ENCODE measurements at places on chromosomes 11 and 22.

DNA sequence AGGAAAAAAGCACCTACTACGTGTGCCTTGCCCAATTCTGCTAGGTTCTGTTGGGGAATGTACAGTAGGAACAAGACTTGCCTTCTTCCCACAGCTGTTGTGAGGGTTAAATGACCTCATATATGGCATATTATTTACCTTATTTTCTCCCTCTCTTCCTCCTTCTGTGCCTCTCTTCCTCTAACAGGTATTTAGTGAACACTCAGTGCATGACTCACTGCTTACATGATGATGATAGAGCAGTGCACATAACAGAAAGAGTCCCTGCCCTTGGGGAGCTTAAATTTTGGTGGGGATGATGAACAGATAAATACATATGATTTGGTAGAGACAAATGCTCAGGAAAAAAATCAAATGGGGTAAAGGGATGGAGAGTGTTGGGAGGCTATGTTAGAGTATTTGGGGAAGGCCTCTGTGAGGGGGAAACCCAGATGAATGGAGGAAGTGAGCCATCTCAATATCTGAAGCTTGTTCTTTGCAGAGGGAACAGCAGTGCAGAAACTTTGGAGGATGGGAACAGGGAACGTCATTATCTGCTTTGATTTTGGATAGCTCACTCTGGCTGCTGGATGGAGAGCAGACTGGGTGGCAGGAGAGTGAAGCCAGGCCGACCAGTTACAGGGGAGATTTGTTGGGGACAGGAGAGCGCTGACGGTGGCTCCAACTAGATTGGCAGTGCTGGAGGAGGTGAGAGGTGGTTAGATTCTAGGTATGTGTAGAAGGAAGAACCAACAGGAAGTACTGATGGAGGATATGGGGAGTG lies 95.5 kb upstream of the TENM4 start:
- DNase-seq: no peak

- no peak for DNase-seq
Observed at GRCh38 chr11:3832816-3833215, 7.9 kb downstream of the RHOG start.

- DNase-seq: peak; percentile 86
Observed at GRCh38 chr11:33912405-33913361, 20.8 kb upstream of the LMO2 start.

DNA sequence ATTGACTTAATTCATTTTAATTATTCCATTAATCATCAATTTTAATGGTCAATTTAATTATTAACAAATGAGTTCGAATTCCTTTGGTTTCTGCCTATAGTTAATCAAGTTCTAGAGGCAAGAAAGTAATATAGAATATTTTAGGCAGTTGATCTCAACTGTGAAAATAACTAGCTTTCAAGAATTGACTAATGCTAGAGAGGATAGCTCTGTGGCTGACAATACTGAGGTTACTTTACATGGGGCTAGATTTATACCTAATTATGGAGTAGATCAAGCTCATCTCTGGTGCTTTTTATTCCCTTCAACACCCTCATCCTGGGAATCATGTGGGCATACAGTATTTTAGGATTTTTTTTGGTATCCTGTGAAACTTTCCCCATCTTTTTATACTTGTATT lies 259.4 kb downstream of the GRM5 start:
- no peak for DNase-seq

DNA sequence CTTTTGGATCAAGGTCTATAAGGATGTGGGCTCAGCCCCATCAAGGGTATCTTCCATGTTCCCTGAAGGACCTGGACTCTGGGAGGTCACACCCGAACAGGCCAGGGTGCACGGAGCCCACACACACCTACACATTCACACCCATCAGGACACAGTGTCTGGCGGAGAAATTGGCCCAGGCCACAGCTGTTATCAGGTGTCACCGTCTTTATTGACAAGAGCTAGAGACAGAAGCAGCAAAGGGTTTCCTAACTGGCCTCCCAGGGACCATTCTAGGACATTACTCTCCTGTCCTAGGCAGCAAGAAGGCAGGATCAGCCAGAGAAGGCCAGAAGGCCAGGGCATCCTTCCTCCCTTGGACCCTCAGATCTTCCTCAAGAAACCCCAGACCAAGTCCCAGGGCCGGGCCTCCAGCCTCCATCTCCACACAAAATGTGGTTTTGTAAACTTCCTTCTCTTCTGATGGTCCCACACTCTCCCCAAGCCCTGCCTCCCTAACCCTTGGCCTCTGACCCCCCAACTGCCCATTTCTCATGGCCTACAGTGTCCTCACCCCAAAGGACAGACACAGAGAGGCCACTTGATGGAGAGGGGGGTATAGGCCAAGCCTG lies 8.1 kb downstream of the SSTR3 start:
- no peak for DNase-seq

DNA sequence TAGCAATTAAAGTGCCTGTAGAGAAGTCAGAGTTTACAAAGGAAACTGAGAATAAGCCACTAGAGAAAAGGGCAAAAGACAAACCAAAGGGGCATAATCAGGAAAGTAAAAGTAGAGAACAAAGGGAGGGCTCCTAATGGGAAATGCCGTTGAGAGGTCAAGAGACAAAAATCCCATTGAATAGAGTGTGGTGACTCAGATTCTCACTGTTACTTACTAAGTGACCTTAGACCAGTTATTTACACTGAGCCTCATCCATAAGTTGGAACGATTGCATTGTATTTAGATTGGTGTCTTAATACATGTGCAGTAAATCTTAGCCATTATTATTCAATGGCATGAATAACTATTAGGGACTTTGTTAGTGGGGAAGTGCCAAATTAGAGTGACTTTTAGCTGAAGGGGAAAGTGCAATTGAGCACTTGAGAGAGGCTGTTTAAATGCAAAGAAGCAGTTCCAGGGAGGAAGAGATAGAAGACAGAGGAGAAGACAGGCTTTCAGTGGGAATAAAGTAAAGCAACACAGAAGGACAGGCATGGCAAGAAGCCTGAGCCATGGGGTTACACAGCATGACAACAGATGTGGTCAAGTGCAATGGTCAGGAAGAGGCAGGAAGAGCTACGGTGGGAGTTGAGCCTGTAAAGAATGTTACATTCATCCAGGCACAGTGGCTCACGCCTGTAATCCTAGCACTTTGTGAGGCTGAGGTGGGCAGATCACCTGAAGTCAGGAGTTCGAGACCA lies 82.6 kb downstream of the UBASH3B start:
- no peak for DNase-seq

DNA sequence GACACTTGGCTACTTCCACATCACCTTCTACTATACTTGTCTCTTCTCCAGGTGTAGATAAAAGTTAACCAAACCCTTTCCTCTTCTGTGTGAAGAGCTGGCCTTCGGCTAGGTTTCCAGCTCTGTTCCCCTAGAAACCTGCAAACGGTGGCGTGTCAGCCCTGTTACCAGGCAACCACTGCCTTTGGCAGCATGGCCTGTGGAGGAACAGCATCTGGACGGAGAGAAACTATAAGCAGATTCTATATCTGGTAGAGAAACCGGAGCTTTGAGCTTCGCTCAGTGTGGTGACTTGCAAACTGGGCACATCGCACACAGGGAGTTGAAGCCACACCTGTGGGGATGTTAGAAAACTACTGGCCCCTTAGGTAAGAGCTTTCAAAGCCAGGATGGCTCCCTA lies 35.9 kb downstream of the ARAP1 start:
- DNase-seq: peak; percentile 10

GRCh38 chr11:20669820-20670684 lies 666 bp downstream of the NELL1 start:
- DNase-seq: no peak

GRCh38 chr11:119046489-119046888 lies 10.5 kb downstream of the HYOU1 start:
- no peak for DNase-seq

DNA sequence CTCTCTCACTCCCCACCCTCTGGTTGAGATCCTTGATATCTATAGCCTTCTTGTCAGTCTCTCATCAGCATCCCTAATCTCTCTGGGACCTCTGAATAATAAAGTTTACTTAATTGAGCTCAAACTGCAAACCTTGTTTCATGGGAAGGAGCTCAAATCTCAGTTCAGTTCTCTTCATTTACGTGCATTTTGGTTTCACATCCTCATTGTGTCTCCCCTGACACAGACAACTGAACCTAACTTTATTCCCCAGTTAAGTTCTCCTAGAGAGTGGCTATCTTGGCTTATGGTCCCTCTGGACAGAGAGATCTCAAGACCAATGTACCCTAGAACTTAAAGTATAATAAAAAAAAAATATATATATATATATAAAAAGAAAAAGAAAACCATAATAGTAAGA lies 47.3 kb downstream of the NXPE2 start:
- DNase-seq: no peak

DNA sequence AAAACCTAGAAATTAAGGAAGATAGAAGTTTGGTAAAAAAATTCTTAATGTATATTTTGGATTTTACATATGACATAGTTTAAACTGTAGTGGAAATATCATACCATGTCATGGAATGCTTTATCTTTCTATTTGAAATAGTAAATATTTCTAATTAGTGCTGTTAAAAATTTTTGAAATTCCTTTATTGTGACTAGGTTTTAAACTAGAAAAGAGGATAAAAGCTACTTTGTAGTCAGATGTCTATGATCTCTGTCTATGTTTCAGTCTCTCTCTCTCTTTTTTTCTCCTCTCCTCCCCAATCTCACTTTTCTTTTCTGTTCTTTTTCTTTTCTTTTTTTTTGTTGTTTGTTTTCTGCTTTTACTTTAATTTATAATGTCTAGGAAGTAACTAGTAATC lies 226.2 kb downstream of the TMEM135 start:
- no peak for DNase-seq

GRCh38 chr11:35654711-35655110 lies 7.9 kb upstream of the TRIM44 start:
- no peak for DNase-seq

DNA sequence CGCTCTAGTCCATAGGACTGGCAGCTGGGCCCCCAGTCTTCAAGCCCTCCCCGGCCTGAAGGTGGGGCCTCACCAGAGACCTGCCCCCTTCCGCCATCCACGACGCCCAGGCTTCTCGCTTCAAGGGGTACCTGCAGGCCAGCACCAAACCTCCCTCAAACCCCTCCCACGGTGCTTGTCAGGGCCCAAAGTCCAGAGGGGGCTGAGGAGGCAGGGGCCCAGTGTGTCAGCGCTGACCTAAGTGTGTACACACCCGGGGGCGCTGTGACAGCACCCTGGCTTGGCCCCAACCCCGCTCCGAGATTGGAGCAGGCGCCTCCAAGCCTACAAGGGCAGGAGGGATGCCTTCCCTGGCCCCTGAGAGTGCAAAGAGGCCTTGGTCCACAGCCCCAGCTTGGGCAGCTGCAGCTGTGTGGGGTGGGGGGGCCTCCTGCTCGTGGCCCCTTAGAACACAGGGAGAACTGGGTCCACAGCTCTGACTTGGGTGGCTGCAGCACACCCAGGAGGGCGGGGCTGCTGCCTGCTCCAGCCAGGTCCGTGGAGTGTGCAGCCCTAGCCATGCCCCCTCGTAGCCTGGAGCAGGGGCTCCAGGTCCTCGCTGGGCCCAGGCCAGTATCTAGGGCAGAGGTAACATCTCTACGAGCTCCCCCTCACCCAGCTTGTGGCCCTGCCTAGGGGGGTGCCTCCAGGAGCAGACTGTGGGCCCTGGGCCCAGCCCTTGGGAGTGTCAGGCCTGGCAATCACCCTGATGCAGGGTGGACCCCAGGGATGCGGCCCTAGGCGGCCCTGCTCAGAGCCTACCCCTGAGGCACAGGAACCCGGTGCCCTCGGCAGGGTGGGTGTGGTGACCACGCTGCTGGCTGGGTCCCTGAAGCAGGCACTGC lies 4.9 kb downstream of the SBF2 start:
- DNase-seq: no peak

DNA sequence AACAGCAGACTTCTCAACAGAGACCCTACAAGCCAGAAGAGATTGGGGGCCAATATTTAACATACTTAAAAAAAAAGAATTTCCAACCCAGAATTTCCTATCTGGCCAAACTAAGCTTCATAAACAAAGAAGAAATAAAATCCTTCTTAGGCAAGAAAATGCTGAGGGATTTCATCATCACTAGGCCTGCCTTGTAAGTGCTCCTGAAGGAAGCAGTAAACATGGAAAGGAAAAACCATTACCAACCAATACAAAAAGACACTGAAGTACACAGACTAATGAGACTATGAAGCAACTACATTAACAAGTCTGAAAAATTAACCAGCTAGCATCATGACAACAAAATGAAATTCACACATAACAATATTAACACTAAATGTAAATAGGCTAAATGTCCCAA lies 947.9 kb upstream of the CHORDC1 start:
- no peak for DNase-seq
